Natural killer cell treated with Interleukin-12 subunit alpha and Interleukin-12 subunit beta and Interleukin-15 and Interleukin-18, amount 100 ng/mL, for 72 hours (primary cell): ENCODE measurements at places on chromosomes 4 and X. TPM values are rescaled to one million over a fixed set of nuclear protein-coding genes. Genes with fewer than 3 reads are reported as not detected.

GRCh38 chrX:443536-444210, 57.0 kb upstream of the PPP2R3B start:
- DNase-seq, result no peak

- no peak for DNase-seq
These were observed 666 bp downstream of the CCDC158 start for GRCh38 chr4:76420188-76420761.

SOWAHB gene
- total RNA-seq, result not detected

HEPH gene
- not detected for total RNA-seq

DNA sequence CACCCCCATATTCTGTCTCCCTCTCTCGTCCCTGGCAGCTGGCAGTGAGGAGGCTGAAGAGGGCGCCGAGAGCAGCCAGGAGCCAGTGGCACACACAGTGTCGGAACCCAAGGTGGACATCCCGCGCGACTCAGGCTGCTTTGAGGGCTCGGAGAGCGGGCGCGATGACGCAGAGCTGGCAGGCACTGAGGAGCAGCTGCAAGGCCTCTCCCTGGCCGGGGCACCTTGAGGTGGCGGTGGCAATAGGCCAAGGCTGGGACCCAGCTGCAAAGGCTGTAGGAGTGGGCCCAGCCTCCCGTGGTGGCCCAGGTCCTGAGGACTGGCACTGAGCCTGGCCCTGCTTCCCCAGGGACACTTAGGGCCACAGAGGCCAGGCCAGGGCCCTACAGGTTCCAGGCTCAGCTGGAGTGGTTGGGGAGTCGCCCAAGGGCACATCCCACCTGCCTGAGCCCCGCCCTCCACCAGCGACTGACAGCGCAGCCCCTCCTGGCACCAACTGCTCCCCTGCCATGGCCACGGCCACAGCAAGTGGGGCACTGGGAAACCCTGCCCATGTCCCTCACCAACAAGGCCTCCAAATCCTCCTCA, 13.9 kb downstream of the SASH3 start:
- DNase-seq, result no peak

L1CAM gene
- 0.74 TPM for total RNA-seq

CDKL2 gene
- 0.14 TPM for total RNA-seq

- DNase-seq, result no peak
These were observed 17.5 kb upstream of the FAM241A start for GRCh38 chr4:112127803-112128202.

- no peak for DNase-seq
These were observed 61.7 kb downstream of the HADH start for GRCh38 chr4:108051343-108051742.

HERC6 gene
- total RNA-seq, result 10.9 TPM

DNA sequence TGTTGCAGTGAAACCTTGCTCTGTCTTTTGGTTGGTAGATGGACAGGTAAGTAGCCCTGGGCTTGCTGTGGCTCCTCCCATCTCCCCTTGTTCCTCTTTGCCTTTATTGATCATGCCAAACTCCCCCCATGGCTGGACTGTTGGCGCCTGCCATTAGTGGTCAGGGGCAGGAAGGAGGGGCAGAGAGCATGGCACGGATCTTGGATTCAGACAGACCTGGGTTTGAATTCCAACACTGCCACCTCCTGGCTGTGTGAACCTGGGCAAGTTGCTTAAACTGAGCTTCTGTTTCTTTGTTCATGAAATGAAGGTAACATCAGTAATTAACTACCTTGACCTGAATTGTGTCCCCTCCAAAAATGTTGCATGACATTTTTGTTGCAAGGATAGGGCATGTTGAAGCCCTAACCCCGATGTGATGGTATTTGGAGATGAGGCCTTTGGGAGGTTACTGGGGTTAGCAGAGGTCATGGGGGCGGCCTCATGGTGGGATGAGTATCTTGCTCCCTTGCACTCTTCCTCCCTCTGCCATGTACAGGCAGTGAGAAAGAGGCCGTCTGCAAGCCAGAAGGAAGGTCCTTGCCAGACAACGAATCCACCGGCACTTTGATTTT, 6.0 kb downstream of the SLC2A9 start:
- DNase-seq, result no peak

DNA sequence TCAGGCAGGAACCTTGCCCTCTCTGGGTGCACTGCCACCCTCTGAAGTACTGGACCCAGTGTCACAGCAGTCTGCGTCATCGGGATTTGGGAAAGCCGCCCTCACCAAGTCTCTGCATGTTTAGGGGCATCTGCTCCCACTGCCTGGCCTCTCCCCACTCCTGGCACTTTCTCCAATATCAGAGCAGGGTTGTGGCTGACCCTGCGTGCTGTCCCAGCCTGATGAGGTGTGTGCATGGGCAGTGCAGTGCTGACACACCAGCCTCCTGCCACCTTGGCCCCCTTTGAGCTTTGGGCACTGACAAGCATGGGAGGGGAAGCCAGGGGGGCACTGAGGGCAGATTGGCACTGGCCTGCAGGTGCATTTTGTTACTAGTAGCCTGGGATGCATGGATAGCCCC, 652.5 kb downstream of the GABRG1 start:
- no peak for DNase-seq

FMR1 gene
- 51.5 TPM for total RNA-seq

GRCh38 chrX:68461576-68461975, 28.3 kb upstream of the OPHN1 start:
- DNase-seq, result no peak

- DNase-seq, result no peak
These were observed 74.7 kb upstream of the GPM6B start for GRCh38 chrX:13891377-13892140.

PGRMC2 gene
- 32.2 TPM for total RNA-seq

DNA sequence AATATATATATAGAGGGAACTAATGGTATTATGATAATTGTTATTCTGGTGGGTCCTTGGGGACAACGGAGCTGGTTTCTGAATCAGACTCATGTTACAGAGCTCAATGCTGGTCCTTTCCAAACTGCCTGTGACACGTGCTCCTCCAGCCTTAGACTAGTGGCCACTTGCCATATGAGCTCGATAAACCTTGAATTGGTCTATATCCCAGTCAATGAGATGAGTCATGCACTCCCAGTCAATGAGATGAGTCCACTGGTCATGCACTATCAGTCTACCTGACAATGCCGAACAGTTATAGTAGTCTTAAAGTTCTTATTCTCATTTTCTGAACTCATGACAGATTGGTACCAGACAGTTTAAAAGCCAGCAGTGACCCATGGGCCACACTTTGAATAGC, 325.2 kb downstream of the LDB2 start:
- no peak for DNase-seq

CWH43 gene
- not detected for total RNA-seq

GRCh38 chrX:120145295-120145925, 13.0 kb upstream of the RHOXF2 start:
- DNase-seq, result no peak

GRCh38 chrX:107559506-107559905, 68.8 kb upstream of the PRPS1 start:
- DNase-seq, result no peak

- DNase-seq, result peak; percentile 66
These were observed 977 bp downstream of the MAGEE1 start for GRCh38 chrX:76428243-76429130.

TMSB4X gene
- total RNA-seq, result 5,601 TPM

APEX2 gene
- 24.1 TPM for total RNA-seq

GRCh38 chr4:102163404-102164140, 181.7 kb downstream of the SLC39A8 start:
- no peak for DNase-seq

F11 gene
- total RNA-seq, result not detected

NDNF gene
- total RNA-seq, result not detected

PLAC1 gene
- not detected for total RNA-seq

COX7B2 gene
- total RNA-seq, result not detected

GRCh38 chrX:48937054-48937907, 18.5 kb upstream of the PIM2 start:
- DNase-seq, result peak; percentile 97

PPEF2 gene
- total RNA-seq, result not detected

DNA sequence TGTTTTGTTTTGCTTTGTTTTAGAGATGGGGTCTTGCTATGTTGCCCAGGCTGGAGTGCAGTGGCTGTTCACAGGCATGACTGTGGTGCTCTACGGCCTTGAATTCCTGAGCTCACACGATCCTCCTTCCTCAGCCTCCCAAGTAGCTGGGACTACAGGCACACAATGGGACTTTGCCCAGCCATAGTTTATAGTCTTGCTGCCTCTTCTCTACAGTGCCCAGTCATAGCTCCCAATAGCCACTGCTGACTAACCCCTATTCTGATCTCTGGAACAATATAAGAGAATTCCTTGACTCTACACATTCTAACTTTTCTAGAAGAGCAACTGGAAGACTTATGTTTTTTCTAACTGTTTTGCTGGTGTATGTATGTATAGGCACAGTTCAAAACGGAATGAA, 319.2 kb downstream of the PCDH7 start:
- no peak for DNase-seq

GRCh38 chr4:119841361-119841760, 212.8 kb upstream of the PDE5A start:
- no peak for DNase-seq

- no peak for DNase-seq
These were observed 128.1 kb downstream of the MFAP3L start for GRCh38 chr4:169898095-169898494.

DOCK11 gene
- total RNA-seq, result 32.0 TPM

GRCh38 chr4:14874990-14875389, 127.3 kb upstream of the CPEB2 start:
- DNase-seq, result no peak

C4orf46 gene
- 14.5 TPM for total RNA-seq

SEC24B gene
- total RNA-seq, result 29.5 TPM

DNA sequence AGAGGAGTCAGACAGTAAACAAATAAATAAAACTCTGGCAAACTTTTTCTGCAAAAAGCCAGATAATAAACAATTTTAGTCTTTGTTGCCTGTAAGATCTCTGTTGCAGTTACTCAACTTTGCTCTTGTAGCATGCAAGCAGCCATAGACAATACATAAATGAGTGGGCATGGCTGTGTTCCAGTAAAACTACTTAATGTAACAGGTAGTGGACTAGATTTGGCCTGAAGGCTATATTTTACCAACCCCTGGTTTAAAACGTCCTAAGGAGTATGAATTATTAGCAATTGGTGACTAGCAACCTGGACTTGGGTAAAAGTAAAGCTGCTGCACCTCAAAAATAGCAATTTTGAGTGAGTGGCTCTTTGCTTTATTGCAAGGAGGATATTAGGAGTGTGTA, 30.9 kb downstream of the SLAIN2 start:
- no peak for DNase-seq

SYNPO2 gene
- total RNA-seq, result 0.17 TPM

DNA sequence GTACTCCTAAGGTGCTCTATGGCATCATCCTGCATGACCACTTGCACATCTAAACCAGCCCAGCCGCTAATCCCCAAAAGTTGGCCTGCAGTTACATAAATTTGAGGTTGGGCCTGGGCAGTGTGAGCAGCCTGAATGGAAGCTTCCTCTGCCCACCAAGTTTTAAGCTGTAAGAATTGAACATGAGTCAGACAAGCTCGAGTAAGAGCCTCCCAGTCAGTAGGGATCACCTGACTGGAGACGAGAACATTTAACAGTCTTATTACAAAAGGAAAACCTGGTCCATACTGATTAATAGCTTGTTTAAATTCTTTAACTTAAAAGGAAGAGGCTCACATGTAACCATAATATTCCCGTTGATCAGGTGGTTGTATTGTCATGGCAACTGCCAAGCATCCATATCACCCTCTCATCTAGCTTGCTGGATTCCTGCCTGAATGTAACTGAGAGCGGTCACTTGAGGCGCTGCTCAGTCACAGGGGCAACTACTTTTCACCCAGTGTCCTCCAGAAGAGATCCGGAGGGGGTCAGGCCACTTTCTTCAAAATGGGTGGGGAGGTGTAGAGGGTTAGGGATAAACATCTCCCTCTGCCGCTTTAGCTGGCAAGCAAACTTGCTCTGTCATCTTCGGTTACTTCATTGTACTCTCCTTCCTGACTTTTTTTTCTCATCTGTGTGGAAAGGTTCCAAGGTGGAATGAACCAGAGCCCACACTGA, 56.6 kb upstream of the WDR1 start:
- DNase-seq, result no peak

GRCh38 chr4:103076747-103077347, at the start of gene SLC9B2:
Gene SLC9B2 (minus strand): TSS chr4:103076761. CDS start chr4:103067550, 9,211 bp downstream.
- no peak for DNase-seq

DNA sequence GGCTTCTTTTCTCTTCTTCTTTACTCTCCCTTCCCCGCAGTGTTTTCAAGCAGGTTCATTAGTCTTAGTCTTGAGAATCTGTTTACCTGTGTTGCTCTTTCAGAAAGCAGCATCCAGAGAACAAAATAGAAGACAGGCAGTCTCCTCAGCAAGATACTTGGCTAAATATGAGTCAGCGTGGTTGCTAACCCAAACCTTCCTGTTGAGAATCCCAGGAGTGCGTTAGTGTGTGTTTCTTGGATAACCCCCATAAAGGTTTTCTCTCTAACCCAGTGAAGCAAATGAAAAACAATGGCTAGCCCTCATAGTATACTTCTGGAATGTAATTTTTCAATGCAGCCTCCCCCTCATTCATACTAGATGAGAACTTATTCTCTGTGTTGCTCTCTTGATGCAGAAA, 41.1 kb downstream of the BMPR1B start:
- no peak for DNase-seq
